Fibroblast of skin of scalp (primary cell): ENCODE measurements at places on chromosomes 1 and 21.

DNA sequence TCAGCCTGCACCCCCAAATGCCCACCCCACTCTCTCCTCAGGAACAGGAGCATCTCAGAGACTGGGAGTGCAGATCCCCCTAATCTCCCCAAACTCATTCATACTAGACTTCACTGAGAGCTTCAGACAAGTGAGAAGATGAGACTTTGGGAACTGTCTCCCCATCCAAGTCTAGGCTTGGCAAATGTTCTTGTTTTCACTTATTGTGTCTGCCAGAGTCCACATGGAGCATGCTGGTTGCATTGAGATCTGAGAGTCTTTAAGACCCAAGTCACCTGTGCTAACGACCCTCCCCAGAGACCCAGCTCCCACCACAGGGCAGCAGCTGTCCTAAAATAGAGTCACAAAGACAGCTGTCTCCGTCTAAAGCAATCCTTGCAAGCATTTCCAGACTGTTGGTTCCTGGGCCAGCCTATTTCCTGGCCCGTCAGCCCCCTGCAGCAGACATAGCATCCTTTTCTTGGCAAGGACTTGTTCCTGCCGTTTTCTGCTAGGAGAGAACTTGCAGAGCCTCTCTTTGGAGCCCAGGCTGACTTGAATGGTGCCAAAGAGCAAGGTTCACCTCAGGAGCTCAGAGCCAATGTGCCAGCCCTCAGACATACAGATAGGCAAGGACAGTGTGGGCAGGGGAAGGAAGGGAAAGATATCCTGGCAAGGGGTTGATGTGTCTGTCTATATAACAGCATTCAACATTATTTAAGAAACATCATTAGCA lies 1.9 kb upstream of the CNTN2 start:
- no peak for DNase-seq

DNA sequence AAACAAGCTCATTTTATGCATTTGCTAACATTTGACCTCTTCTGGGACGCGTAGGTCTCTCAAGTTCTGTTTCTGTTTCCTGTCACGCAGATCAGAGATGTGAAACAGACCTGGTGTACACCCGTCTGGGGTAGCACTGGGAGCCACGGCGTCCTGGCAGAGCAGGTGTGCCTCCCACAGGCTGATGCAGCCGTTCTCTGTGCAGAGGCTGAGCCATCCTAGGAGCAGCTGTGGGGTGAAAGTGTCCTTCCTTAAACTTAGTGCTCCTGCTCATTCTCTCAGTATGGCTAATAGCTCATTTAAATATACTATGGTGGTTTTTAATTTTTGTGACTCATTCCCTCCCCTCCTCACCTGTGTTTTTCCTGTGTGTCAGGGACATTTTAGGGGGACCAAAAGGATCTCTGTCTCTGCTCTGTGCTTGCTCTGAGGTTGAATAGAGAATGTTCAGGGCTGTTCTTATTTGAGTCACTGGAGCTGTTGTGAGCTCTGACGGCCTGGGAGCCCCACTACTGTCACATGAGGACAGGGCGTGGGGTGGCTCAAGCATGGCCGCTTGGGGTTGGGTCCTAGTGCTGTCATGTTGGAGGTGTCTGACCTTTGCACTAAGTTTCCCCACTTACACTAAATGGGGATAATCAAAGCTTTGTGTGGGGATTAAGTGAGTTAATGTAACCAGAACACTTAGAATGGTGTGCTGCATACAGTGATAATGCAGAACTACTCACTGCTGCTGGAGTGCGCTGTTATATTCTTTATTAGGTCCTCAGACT lies 43.0 kb downstream of the GALNT2 start:
- DNase-seq: no peak

DNA sequence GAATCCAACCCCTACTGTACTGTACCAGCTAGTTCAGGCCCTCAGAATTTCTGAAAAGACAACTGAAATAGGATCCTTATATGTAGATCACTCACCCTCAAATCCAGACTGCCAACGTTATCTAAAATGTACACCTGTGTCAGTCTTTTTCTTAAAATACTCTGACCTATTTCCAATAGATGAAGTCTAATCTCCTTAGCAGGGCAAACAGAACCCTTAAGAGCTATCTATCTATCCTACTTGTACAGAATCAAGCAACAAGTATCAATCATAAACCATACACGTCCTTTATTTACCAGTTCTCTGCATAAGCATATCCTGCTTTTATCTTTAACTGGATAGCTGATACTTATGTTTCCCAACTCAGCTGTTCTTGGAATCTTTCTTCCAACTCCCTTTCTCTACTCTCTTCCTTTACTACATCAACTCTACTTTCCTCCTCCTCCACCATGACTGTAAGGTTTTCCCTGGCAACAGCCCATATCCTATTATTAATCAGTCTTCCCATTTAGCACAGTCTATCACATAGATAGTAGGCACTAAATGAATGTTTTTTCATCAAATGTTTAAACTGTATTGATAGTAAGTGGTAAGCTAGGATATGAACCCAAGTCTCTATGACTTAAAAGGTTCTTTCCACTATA lies 2.8 kb downstream of the LRIF1 start:
- no peak for DNase-seq

DNA sequence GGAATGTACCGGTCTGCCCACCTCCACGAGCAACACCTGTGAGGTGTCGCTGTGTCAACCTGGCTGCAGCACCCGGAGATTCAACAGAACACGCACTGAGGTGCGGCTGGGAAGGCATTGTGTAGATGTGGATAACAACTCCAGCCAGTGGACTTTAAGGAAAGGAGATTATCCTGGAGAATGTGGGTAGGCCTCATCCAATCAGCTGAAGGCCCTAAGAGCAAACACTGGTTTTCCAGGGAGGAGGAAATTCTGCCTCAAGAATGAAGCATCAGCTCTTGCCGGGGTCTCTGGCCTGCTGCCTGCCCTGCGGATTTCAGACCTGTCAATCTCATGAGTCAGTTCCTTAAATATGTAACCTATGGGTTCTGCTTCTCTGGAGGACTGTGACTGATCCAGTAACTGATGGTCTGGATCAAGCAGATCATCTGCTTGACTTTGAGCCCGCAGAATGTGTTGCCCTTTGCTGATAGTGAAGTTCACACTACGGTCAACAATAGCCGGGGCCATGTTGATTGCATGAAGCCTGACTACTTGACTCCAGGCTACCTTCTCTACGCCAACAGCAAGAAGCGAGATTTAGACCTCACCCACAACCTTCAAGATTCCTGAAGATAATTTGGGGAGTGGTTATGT lies 15.9 kb upstream of the PRDM15 start:
- peak; percentile 88 for DNase-seq

DNA sequence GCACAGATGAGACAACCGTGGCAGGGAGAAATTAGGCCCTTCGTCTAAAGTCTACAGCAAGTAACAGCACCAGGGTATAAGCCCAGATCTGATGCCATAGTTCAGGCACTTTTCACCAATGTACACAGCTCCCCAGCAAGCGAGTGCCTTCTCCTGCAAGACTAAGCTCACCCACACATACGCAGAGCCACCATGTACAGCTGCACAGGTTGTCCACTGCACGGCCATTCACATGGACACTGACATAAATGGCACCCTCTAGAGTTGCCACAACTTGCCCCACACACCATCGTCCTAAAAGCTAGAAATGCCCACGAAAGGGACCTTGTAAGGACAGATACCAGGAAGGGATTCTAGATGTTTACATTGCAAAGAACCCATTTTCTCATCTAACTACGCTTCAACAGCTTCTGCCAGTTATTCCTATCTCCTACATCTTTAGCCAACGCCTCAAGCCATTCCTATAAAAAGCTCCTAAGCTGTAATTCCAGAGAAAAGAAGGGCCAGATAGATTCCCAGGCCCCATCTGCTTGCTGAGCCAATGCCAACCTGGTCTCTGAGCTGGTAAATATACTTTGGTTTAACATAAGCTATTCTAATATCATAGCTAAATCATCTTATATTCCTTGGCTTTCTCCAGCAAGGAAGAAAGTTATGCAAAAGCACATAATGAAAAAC lies 174.0 kb upstream of the KAZN start:
- DNase-seq: no peak

GRCh38 chr1:167789501-167789900 lies 67.7 kb downstream of the MPZL1 start:
- DNase-seq: no peak

- DNase-seq: no peak
Measured at GRCh38 chr1:54245501-54245900, 45.5 kb downstream of the MRPL37 start.

- no peak for DNase-seq
Measured at GRCh38 chr1:160167580-160167979, 16.2 kb downstream of the ATP1A4 start.

- no peak for DNase-seq
Measured at GRCh38 chr1:17235135-17235885, 13.6 kb upstream of the PADI3 start.

DNA sequence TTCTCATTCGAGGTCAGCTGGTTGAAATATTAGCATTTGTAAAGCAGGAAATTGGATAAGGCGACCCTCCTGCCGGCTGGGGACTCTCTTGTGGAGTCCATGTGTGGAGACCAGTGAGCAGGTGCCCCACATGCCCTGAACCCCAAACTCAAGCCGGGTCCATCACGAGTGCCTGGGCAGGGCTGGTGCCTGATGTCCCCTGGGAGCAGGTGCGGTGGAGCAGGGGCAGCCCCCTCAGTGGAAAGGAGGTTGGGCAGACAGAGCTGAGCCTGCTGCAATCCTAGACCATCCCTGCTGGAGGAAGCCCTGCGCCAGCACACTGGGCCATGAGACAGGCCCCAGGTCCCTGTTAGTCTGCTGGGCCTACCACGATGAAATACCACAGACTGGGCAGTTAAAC lies 395.6 kb downstream of the NPHP4 start:
- no peak for DNase-seq

DNA sequence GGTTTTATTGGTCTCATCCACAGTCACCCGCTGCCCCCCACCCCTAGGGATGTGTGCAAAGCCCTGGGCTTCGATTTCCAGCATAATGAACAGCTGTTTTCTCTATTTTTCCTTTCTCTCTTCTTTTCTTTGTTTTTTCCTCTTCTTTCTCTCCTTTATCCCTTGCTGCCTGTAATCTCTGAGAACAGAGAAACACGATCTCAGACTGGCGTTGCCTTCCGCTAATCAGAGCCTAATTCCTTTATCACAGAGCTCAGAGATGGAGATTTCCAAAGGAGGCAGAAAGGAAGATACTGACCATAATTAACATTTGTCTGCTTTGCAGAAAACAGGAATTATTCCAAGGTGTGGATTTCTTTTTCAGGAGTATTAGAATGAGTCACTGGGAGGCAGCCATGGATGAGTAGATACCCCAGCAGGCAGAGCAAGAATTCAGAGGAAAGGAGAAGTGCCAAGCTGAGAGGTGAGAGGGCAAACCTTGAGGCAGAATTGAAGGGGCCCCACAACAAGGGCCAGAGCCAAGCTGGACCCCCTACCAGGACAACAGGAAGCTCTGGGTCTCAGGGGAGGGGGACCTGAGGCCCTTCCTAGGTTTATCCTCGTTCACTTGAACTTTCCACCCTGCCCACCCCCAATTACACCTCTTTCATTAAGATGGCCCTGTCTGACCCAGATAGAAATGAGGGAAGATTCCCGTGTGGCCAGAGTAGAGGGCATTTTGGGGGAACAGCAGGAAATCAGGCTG lies 33.3 kb downstream of the MATN1 start:
- DNase-seq: no peak

- DNase-seq: no peak
Measured at GRCh38 chr1:119219711-119220110, 79.3 kb upstream of the WARS2 start.

DNA sequence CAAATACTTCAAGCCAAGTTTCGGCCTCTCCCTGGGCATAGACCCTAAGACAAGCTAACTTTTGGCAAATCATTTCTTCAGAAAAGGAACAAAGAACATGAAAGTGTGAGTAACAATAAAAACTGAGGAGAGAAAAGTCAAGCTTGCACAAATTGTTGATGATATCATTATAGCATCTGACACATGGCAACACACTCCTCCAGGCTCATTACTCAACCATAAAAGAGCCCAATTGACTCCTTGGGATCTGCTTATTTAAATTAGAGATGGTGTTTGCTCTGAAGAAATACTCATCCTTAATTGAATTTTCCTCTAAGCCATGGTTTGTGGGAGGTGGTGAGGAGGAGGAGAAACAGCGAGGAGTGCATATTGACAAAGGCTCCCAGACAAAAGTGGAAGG lies 54.5 kb downstream of the TNFSF4 start:
- DNase-seq: no peak

- peak; percentile 35 for DNase-seq
Measured at GRCh38 chr1:41917835-41918449, 780 bp downstream of the HIVEP3 start.

DNA sequence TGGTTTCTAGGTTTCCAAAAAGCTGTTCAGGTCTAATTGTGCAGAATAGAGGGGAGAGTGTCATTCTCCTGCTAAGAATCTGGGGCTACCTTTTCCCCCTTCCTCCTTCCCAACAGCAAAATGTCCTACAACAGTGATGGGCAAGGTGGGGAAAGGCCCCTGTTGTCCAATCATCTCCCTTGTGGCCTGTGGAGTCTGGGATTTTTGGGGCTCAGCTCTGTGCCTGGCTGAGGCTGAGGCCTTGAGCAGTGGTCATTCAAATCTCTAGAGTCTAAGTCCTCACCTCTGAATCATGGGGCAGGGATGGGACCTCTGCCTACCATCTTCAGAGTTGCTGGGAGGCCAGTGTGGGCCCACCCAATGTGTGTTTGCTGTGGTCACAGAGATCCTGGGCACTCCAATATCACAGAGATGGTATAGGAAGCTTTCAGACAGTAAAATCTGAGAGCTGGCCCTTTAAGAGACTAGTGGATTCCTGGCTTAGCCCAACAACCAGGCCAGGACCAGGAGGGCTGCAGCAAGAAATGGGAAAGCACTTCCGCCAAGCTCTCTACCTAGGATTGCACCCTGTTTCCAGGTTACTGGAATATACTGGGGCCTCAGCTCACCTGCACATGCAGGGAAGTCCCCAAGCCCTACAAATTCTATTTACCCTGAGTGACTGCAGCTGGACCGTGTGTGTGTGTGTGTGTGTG lies 28.5 kb upstream of the TENT5C start:
- no peak for DNase-seq

DNA sequence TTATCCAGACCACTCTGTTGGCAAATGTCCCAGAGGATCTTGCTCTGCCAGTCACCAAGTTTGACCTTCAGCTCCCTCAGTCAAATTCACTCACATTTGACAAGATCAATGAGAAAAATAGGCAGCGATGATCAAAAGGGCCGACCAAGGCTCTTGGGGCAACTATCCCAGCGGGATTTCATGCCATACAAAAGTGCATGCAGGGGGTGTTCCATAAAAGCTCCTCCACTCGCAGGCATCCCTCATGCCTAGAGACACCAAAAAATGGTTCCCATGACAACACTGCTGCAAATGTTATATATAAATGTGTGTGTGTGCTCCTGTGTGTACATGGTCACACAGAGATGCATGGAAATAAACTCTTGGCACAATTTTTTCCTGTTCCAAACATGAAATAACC lies 16.2 kb upstream of the EIF4G3 start:
- no peak for DNase-seq

DNA sequence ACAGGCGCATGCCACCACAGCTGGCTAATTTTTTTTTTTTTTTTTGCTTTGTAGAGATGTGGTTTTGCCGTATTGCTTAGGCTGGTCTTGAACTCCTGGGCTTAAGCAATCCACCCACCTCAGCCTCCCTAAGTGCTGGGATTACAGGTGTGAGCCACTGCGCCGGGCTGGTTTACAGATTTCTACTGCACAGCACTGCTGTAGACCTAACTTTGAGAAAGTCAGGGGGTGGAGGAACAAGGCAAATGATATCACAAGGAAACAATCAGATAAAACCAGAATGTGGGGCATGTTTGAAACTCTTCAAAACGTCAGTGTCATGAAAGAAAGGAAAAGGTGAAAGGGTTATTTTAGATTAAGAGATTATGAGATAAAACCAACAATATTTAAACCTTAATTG lies 45.3 kb downstream of the URB2 start:
- no peak for DNase-seq
